Stimulated activated CD4-positive, alpha-beta T cell treated with anti-CD3 and anti-CD28 coated beads, Interleukin-12 subunit alpha, Interleukin-12 subunit beta, amount 100 ng/mL, for 24 hours (primary cell): ENCODE measurements at places on chromosomes 12 and 14.

- no peak for DNase-seq
Measured at GRCh38 chr14:32324601-32325000, 4.5 kb upstream of the AKAP6 start.

GRCh38 chr12:46549527-46550265 lies 177.1 kb upstream of the SLC38A2 start:
- peak; percentile 17 for DNase-seq

DNA sequence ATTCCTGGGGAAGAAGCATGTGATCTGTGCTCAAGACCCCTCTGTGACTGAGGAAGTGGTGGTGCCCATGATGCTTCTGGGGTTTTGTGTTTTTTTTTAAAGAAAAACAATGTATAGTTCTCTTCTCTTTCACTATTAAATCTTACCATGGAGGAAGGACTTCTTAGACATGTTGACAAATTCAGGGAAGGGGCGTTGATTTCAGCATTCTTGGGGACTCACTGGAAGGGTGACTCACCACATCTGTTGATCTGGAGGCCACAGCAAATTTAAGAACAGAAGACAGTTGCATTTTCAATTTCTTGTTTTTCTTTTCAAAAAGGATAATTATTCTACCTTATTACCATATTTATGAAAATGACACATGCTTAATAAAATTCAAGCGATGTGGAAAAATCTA lies 152.9 kb upstream of the RTL1 start:
- no peak for DNase-seq

GRCh38 chr12:91311081-91311480 lies 128.5 kb upstream of the DCN start:
- no peak for DNase-seq

- no peak for DNase-seq
Measured at GRCh38 chr14:67932708-67933246, 113.2 kb downstream of the RAD51B start.

GRCh38 chr12:71661977-71662530 lies 1.6 kb downstream of the ZFC3H1 start:
- DNase-seq = no peak

- no peak for DNase-seq
Measured at GRCh38 chr12:113262710-113263109, 41.4 kb downstream of the TPCN1 start.

DNA sequence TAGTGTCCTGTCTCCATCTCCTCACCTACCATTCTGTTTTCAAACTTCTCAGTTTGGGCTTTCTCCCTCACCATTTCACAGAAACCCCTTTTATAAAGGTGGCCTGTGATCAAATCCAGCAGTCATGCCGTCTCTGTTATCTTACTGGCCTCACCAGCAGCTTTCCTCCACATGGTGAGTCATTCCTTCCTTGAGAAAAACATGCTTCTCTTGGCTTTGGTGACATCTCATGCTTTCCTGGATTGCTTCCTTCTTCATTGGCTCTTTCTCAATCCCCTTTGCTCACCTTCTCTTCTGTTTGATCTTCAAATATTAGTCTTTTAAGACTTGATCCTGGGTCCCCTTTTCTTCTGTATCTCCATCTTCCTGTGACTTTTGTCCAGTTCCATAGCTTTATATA lies 164.9 kb downstream of the ANO4 start:
- DNase-seq = no peak

GRCh38 chr14:20477211-20477876 lies 8.1 kb downstream of the PNP start:
- DNase-seq = no peak

- DNase-seq = no peak
Measured at GRCh38 chr12:6211421-6211869, 11.2 kb downstream of the CD9 start.

GRCh38 chr14:59160506-59160905 lies 28.0 kb upstream of the DAAM1 start:
- no peak for DNase-seq

- no peak for DNase-seq
Measured at GRCh38 chr12:102061096-102061559, 663 bp downstream of the WASHC3 start.

GRCh38 chr12:22766911-22767420 lies 142.0 kb downstream of the ETNK1 start:
- no peak for DNase-seq
